ENCODE measurements at places on chromosomes 6 and 20.

DNA sequence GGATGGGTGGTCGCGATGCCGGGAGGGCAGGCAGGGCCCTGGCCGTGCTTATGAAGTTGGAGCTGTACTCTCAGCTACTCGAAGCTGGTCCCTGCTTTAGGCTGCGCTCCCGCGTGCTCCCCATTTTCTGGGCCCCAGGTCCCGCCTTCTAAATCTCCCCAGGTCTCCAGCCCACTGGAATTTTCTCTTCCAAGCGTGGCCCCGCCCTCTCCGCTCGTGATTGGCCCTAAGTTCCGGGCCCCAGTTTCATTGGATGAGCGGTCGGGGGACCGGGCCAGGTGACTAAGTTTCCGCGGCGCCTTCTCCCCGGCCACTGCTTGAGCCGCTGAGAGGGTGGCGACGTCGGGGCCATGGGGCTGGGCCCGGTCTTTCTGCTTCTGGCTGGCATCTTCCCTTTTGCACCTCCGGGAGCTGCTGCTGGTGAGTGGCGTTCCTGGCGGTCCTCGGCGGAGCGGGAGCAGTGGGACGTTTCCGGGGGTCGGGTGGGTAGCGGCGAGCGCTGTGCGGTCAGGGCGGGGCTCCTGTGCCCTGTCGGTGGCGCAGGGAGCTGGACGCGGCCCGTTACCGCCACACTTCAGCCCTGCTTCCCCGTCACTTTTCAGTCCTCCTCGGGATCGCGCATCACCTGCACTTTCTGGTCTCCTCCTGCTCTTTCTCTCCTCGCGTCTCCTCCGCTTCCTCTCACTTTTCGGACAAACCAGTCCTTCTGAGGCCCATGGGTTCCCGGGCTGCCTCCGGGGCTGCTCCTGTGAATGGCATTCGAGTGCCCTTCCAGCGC is at the start of gene MICA:
Gene MICA (plus strand): TSS at position 313 of the 778 bp plus-strand sequence. CDS start 38 bp downstream, at position 351.
- peak; percentile 90 for DNase-seq

- no peak for DNase-seq
Observed at GRCh38 chr20:46332373-46333160, 24.3 kb upstream of the CDH22 start.

GRCh38 chr6:157650261-157650640 is 172.8 kb upstream of the SNX9 start:
- peak; percentile 82 for DNase-seq

DNA sequence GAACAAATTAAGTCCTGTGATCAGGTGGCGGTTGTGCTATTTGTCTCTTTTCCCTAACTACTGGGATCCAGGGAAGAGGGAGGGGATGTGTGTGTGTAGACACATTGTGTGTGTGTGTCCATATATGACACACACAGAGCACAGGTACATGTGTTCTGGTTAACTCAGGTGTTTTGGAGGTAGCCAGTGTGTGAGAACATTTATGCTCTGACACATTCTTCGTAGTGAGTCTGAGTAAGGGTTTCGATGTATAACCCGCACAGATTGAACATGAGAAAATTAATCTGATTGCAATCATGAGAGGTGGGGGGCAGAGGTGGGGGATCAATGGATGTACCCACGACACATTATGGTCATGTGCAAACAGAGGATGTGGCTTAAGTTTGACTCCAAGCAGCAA is 12.6 kb downstream of the ZC3H12D start:
- no peak for DNase-seq

DNA sequence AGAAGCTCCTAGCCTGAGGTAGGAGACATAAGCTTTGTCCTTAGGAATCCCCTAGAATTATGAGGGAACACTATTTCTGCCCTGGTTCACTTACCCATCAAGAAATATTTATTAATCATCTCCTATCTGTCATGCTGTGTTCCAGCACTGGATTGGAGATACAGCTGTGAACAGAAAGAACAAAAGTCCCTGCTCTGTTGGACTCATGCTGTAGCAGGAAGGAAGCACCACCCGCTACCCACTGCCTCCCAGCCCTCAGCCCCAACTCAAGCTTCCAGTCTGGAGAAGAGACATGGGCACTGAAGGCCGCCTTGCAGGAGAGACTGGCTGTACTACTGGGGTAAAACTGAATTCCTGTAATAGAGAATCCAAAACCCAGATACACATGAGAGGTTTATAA is 78.0 kb downstream of the MDGA1 start:
- no peak for DNase-seq

DNA sequence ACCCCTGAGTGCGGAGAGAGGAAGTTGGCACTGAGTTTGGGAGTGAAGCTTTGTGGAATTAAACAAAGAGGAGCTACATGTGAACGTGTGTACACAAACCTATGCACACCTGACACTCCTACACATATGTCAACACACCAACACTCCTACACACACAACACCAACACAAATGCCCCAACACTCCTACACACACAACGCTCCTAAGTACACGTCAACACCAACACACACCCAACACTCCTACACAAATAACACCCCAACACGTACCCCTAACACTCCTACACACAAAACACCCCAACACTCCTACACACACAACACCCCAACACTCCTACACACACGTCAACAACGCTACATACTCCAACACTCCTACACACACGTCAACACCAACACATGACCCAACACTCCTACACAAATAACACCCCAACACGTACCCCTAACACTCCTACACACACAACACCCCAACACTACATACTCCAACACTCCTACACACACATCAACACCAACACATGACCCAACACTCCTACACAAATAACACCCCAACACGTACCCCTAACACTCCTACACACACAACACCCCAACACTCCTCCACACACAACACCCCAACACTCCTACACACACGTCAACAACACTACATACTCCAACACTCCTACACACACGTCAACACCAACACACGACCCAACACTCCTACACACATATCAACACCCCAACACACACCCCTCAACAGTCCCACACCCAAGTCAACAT is 40.1 kb upstream of the ZBP1 start:
- DNase-seq = no peak

DNA sequence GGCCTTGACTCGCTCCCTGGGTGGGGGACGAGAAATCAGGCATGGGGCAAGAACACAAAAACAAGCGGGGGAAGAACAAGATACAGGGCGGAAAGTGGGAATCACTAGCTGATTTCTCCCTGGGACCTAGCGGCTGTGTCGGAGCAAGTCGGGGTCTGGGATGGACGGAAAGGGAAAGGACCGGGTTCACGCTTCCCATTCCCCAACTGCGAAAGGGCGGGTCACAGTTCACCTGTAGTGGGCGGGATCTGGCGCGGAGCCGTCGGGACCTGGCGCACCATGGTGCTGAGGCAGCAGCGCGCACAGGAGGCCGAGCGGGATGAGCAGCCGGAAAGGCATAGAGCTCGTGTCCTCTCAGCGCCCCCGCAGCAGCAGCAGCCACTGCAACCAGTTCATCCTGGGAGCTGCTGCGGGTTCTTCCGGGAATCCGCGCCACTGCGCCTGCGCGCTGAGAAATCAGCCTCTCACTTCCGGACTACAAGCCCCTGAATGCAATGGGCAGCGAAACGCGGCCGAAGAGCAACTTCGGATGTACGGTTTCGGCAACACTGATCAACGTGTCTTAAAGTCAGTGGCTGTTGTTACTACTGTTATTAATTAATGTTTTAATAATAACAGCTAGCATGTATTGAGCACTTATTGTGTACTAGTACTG is at the start of gene EDEM2:
Gene EDEM2 (minus strand): TSS at position 417 of the 655 bp plus-strand sequence. CDS start 78 bp downstream, at position 339.
- DNase-seq = peak; percentile 94

DNA sequence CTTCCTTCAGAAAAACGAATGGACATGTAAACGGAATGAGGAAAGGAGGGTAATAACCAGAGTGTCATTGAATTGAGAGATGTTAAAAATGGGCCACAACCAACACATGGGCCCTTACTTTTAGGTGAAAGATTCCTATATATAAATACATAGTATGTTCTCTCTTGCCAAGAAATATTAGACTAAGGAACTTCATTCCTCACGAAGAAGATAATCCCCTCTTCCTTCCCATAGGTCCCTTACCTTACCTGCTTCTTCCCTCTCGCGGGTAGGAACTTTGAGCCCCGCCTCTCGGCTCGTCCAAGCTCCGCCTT is 295 bp upstream of the TBC1D22B start:
- DNase-seq = no peak

- no peak for DNase-seq
Observed at GRCh38 chr6:106442395-106442794, 81.9 kb downstream of the CRYBG1 start.

DNA sequence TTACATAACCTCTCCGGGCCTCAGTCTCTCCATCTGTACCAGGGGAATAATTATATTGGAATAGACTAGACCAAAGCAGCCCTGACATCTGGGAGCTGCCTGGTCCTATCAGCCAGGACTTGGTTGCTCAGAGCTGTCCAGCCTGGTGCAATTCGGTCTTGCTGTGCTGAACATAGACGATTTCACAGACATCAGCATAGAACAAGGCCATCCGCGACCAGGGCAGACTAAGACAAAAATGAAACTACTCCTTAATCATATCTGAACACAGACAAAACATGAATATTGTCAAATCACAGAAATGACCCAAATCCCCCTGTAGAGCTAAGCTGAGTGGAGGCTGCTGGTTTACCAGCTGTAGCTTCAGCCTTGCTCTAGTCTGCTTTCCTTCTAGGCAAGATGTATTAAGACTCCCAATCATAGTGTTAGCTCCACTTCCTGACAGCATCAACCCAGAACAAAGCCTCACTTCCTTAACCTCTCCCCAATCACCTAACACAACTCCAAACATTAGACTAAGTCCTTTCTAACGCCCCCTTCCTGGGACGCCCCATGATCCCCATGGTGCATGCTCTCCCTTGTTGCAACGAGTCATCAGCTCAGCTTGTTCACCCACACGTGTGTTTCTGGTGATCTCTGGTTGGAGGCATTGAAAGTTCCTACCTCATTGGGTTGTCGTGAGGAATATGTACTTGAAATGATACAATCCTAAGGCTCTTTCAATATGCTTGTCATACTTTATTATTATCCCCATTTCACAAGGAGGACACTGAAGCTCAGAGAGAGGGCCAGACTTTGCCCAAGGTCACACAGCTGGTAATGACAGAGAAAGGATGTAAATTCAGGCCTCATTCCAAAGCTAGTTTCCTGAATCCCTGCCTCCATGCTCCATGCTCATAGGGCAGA is 3.5 kb upstream of the MAPK13 start:
- DNase-seq = no peak

- no peak for DNase-seq
Observed at GRCh38 chr20:52060794-52061714, 130.5 kb downstream of the ZFP64 start.

DNA sequence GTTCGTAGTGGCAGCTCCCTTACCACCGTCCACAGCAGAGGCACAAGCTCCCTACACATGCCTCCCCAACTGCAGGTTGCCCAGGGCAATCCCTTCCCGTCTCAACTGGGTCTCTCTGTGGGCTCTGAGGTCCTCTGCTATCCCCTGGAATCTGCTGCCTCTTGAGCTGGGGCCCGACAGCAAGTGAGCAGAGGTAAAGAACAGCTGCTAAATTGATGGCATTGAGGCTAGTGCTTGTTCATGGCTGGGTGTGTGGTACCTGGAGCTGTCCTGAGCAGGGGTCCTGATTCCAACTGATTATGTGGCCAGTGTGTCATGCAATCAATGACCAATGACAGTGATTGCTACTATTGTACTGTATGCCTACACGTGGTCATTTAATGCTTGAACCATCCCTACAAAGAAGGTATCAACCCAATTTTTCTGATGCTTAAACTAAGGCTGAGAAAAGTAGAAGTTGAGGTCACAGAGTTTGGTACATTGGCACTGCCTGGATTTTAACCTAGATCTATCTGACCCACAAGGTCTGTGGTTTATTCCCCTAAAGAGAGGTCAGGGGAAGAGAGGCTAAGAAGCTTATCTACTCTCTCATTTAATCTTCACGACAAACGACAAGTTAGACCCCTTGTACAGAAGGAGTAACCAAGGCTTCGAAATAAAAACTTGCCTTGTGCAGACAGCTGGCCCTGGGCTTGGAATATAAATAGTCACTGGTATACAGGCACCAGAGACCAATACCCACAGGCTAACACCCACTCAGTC is 41.1 kb downstream of the HNF4A start:
- DNase-seq = no peak

DNA sequence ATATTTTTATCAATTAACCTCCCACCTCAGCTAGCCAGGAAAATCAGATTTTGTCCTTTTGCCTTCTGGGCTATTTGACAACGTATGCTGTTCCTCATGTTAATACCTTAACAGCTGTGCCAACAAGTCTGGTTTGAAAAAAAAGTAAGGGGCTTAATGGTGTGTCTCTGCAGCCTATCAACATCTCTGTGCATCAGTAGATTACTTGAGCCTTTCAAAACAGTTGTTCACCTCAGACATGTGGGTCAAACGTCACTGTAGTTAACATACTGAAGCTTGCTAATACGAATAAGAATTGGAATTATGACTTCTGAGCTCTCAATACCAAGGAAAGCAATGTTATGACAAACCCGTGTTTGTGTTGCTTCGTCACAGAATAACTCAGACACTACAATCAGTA is 23.0 kb downstream of the CEP57L1 start:
- no peak for DNase-seq

DNA sequence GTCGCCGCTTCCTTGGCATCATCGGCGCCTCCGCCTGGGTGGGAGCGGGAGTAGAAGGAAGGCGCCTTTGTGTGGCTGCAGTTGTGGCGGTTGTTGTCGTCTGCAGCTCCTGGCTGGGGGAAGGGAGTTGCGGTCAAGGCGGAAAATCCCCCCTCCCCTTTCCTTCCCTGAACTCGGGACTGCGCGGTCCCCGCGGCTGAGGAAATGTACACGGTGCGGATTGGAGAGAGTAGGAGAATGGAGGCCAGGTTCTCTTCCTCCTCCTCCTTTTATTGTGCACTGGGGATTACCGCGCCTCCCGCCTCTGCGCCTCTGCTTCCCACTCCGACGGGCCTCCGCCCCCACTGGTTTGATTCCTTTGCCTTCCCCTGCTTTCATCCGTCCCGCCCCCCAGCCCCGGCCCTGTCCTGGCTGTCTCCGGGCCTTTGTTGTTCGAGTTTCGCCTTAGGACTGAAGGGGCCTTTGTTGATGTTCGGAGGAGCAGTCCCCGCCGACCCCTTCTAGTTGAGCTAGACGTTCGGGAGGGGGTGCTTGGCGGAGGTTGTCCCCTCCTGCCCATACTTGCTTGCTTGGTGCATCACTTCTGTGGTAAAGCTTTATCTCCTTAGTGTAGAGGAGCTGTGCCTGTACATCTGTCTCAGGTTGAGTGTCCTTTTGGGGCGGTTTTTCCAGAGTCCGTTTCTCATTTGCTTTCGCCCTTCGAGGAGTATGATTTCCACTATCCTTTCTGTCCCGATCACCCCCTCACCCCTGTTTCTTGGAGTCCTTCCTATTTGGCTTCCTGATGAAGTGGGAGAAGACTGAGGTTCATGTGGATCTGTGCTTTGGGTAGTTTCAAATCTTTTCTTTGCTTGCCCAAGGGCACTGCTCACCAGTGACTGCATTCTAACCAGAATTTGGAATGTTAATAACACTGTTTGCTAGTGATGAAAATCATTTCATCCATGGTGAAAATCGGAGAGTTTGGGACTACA is 764 bp downstream of the ZNF292 start:
- DNase-seq = peak; percentile 39

GRCh38 chr6:3449750-3450305 is 7.0 kb downstream of the SLC22A23 start:
- DNase-seq = no peak

DNA sequence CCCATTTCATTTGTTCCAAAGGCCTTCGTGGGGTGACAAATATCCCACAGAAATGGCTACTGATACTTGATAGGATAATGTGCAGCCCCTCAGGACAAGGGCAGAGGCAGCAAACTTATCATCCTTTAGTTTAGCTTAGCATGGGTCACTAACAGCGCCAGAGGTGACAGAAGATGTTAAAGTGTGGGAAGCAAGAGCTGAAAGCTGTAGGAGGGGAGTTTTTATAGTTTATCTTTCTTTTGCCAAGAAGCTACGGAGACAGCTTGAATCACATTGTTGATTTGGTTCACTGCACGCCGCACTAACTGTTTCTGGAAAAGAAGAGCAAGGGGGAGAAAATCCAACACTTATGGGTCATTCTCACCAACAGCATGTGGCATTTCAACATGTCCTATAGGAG is 773.9 kb upstream of the MMS22L start:
- DNase-seq = no peak
